ENCODE measurements at places on chromosomes 13 and 19.

GRCh38 chr19:35085947-35086346 lies 29.7 kb upstream of the FXYD3 start:
- peak overlapping the region; percentile 92 for H3K27ac ChIP-seq
- H3K27me3 ChIP-seq, result no peaks in the 10 kb centered on the region
- H3K4me1 ChIP-seq, result peaks cover 90% of the 10 kb centered on the region
- DNase-seq, result peak; percentile 70

DNA sequence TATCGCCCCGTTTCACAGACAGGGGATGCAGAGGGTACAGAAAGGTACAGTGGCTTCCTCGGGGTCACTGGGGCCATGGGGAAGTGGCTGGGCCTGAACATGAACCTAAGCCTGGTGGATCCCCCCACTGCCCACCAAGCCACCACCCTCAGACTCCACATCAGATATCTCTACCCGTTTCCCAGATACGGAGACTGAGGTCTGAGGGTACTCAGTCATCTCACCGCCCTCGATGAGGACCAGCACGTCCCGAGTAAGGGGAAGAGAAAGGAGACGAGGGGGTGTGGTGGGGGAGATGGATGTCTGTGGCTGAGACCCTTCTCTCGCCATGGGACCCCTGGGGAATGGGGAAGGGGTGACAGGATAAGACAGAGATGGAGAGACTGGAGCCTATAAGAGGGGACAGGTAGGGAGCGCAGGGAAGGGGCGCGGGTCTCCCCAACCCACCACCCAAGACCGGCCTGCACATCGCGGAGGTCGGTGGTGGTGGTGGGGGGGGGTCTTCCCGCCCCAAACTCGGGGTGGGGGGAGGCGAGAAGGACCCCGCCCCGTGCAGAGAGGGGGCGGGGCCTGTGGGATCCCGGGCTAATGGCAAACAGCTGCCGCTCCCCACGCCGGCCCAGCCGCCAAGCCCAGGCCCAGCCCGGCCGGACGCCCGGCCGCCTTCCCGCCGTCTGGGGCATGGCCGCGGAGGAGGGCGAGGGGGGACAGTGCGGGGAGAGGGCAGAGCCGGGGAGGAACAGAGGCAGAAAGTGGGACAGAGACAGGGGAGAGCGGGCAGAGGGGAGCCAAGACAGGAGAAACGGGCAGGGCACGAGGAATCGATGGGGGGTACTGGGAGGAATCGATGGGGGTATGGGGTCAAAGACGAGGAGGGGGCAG lies 698 bp downstream of the KANK2 start:
- DNase-seq, result no peak
- no peaks in the 10 kb centered on the region for H3K36me3 ChIP-seq
- H3K27me3 ChIP-seq, result peaks cover 16% of the 10 kb centered on the region
- H3K4me1 ChIP-seq, result peaks cover 18% of the 10 kb centered on the region
- no peak overlapping the region for H3K27ac ChIP-seq

GRCh38 chr13:28653111-28653510 lies 5.8 kb upstream of the POMP start:
- H3K27ac ChIP-seq, result peak overlapping the region; percentile 27
- no peak for DNase-seq
- H3K4me1 ChIP-seq, result peaks cover 27% of the 10 kb centered on the region
- no peak overlapping the region for H3K4me3 ChIP-seq
- H3K27me3 ChIP-seq, result no peaks in the 10 kb centered on the region

- H3K27ac ChIP-seq, result no peak overlapping the region
- peaks cover 4% of the 10 kb centered on the region for H3K27me3 ChIP-seq
- no peak for DNase-seq
- H3K36me3 ChIP-seq, result no peaks in the 10 kb centered on the region
- H3K4me3 ChIP-seq, result no peak overlapping the region
These were observed 50.3 kb upstream of the ANKRD10 start for GRCh38 chr13:110965038-110965754.

GRCh38 chr13:98157188-98157587 lies 14.3 kb downstream of the FARP1 start:
- no peak for DNase-seq
- no peak overlapping the region for H3K4me3 ChIP-seq
- no peaks in the 10 kb centered on the region for H3K4me1 ChIP-seq
- no peak overlapping the region for H3K27ac ChIP-seq

GRCh38 chr13:52850396-52851136 lies 2.1 kb upstream of the PCDH8 start:
- DNase-seq, result peak; percentile 44
- no peaks in the 10 kb centered on the region for H3K36me3 ChIP-seq
- H3K4me3 ChIP-seq, result peak overlapping the region; percentile 54
- peaks cover 36% of the 10 kb centered on the region for H3K4me1 ChIP-seq
- no peak overlapping the region for H3K27ac ChIP-seq

GRCh38 chr19:19262190-19263057 lies 10.7 kb downstream of the TM6SF2 start:
- peaks cover 21% of the 10 kb centered on the region for H3K27me3 ChIP-seq
- H3K4me1 ChIP-seq, result peaks cover 19% of the 10 kb centered on the region
- no peak overlapping the region for H3K27ac ChIP-seq
